ENCODE measurements at places on chromosomes 3 and 15. TPM values are rescaled to one million over a fixed set of nuclear protein-coding genes. Genes with fewer than 3 reads are reported as not detected.

Gene CILP
- total RNA-seq, result 5.2 TPM

Gene PGBD4
- total RNA-seq, result 0.64 TPM

Gene SMCO1
- total RNA-seq, result not detected

Gene CCR1
- 15.0 TPM for total RNA-seq

Gene SPRED1
- total RNA-seq, result 28.1 TPM

Gene ESYT3
- total RNA-seq, result 2.3 TPM

Gene NR1I2
- 0.29 TPM for total RNA-seq

Gene GRIP2
- 0.33 TPM for total RNA-seq

Data from breast epithelium (tissue), 4 donors.